ENCODE measurements at places on chromosomes 11 and 22.

DNA sequence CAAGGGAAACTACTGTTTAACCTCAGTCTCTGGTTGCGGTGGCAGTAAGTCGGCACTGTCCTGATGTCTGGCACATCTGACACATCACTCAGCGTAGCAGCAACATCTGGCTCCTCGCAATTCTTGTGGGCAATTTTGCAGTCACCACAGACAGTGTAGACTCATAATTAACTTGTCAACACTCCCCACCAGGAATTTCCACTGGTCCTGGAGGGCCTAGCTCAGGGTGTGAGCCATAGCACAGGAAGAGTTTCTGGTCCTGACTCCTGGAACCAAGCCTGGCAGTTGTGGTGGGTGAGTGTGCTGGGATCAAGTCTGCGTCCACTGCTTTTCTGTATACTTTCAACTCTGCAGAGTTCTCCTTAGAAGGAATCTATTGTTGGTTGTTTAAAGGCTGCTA is 209.7 kb downstream of the SNX19 start:
- DNase-seq, result no peak

DNA sequence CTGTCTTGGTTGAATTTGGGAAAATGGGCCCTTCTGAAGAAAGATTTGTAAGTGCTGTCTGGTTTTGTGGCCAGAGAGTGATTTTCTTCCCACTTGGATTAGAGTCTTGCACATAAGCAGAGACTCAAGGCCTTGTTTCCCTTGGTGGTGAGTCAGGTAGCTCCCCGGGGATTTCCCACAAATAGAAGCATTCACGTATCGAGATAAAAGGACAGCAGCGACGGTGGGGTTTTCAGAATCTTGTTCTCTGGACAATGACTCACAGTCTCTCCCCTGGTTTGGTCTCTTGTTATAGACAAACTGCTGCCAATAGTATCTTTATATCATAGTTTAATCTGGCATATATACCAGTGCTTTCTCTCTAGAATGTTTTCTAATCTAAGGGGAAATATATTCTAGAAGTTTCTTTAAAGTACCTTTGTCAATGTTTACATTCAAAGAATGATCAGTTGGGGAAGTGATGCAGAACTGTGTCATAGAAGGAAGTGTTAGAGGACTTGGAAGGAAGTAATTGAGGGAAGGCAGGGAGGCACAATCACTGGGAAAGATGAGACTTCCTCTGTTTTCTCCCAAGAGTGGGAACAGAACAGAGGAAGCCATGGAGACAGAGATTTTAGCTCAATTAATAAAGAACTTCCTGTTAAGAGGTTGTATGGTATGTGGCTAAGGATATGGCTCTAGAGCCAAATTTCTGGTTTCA is 18.1 kb downstream of the POLA2 start:
- no peak for DNase-seq

DNA sequence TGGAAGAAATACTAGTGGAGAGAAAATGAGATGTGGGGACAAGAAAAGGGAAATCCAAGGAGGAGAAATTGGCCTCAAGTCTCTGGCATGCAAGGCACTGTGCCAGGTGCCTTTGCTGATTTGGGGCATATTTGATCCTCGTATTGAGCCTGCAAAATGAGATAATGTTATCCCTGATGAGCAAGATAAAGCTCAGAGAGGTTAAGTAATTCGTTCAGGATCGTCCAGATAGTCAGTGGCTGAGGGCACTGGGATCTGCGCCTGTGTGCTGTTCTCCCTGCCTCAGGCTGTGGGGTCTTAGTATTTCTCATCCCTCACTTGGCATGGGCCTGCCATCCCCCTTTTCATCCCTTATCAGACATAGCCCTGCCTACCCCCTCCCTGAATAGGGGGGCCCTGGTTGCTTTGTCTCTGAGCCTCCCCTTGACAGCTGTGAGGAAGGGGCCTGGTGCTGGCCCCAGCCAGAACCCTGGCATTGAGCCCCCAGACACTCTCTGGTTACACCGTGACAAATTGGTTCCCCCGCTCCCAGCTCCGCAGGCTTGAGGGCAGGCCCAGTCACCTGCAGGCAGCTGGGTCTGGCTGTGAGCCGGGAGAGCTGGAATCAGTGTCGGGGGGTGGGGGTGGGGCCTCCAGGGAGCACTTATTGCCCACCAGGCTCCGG is 85.7 kb downstream of the NECTIN1 start:
- no peak for DNase-seq

DNA sequence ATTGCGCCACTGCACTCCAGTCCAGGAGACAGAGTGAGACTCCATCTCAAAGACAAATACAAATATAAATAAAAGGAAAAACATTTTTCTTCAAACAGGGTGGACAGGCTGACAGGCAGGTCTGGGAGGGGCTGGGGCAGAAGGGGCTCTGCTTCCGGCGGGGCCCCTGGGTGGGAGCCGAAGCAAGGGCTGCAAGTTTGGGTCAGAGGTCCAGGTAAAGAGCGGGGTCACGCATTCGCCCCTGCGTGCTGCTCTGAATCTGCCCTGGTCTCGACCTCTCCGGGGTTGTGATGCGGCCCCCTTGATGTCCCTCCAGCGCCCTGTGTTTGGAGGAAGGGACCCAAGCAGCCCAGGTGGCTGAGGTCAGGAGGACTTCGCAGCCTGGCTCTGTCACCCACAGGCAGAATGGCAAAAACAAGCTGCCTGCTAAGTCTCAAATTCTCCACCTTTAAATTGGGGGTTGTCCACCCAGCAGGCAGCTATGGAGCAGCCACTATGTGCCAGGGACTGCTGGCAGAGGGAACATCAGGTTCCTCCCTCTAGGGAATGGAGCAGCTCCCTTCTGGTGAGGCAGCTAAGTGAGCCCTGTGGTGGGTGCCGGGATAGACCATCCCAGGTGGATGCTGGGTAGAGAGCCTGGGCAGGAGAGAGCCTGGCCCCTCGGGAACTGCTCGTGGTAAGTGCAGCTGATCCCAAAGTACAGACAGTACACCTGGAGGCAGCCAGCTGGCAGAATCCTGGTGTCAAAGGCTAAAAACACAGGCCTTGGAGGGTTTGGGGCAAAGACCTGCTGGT is 10.3 kb upstream of the PHF21B start:
- no peak for DNase-seq

DNA sequence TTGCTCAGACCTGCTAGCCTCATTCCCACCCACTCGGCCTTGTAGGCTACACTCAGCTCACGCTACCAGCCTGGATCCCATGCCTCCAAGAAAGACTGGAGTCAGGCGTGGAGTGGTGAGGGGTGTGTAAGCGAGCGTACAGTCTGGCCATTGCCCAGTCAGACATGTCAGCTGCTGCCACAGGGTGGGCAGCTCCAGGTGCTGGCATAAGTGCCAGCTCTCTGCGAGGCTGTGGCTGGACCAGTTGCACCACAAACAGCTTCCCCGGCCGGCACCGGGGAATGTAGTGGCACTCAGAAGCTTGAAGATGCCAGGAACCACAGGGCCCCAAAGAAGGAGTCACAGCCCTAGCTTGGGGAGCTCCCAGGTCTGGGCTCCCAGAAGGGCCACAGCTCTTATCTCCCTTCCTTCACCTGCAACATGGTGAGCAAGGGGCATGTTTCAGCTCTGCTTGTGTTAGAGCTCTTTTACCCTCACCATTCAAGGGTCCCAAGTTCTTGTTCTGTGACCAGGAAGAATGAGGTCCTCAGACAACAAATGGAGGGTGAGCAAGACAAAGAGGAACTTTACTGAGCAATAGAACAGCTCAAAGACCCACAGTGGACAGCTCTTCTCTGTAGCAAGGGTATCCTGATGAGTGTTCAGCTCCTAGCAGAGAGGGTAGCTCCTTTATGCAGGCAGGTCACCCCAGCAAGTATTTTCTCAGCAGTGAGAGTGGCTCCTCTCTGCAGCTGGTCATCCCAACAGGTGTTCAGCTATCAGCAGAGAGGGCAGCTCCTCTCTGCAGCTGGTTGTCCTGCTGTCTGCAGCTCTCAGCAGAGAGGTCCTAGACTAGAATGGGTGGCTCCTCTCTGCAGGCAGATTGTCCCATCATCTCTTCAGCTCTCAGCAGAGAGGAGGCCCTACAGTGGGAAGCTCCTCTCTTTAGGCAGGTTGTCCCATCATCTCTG is 6.0 kb downstream of the SBF2 start:
- DNase-seq, result no peak

- DNase-seq, result no peak
Measured at GRCh38 chr11:106517426-106517825, 440.0 kb downstream of the AASDHPPT start.

DNA sequence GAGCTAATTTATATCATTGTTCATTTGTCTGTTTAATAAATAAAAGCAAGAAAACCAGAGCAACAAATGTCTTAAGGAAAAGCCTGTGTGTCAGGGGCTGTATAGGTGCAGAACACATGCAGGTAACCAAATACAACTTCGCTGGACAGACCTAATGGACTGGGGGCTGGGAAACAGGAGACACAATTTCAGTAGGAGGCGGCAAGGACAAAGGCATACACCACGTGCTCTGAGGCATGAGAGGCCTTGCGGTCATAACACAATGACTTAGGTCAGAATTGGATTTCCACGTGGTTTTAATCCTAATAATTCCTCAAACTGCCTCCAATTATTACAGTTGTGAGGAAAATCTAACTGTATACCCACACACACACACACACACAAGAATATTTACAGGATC is 8.7 kb upstream of the GLB1L3 start:
- DNase-seq, result no peak

- DNase-seq, result no peak
Measured at GRCh38 chr11:102824556-102824955, 18.9 kb downstream of the MMP3 start.

DNA sequence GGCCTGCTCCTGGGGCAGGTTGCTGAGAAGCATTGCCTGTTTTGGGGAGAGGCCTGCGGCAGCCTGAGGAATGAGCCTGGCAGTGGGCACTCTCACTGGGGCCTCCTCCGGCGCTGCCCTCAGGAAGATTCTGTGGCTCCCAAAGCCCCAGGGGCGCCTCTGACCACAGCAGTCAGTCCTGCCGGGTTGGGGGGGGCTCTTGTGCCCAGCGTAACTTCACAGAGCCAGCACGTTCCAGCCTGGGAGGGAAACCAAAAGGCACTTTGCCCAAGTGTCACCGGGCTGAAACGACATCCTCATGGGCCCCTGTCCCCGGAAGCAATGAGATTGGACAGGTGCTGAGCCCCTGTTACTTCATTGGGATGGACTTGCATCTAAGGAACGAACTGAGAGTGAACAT is 4.3 kb upstream of the LRP5 start:
- no peak for DNase-seq

- DNase-seq, result no peak
Measured at GRCh38 chr11:123100379-123101085, 38.6 kb upstream of the HSPA8 start.

- DNase-seq, result peak; percentile 20
Measured at GRCh38 chr11:8913961-8914660, 3.1 kb downstream of the AKIP1 start.

- no peak for DNase-seq
Measured at GRCh38 chr22:25488244-25489020, 76.0 kb upstream of the GRK3 start.

- no peak for DNase-seq
Measured at GRCh38 chr11:78940500-78941225, 366.0 kb upstream of the NARS2 start.

- peak; percentile 50 for DNase-seq
Measured at GRCh38 chr11:6618117-6619003, 862 bp downstream of the TPP1 start.

- no peak for DNase-seq
Measured at GRCh38 chr22:19406281-19406811, 25.2 kb downstream of the HIRA start.

GRCh38 chr11:45939836-45940235 is 17.4 kb downstream of the LARGE2 start:
- no peak for DNase-seq

GRCh38 chr11:121018746-121019145 is 5.2 kb upstream of the TBCEL start:
- no peak for DNase-seq

All from activated T-helper 2 cell treated with anti-CD3 and anti-CD28 coated beads, Interferon-gamma antibody, Interleukin-2, Interleukin-4, amounts not matched to agents 10 μg/mL and 5 μg/mL and 100 μg/mL, durations not matched to agents 14 hours and 24 hours and 36 hours (primary cell).